ENCODE measurements at places on chromosomes 2 and 18. TPM values are rescaled to one million over a fixed set of nuclear protein-coding genes. Genes with fewer than 3 reads are reported as not detected.

MAB21L4 gene
- not detected for total RNA-seq

CFC1 gene
- not detected for total RNA-seq

MC5R gene
- total RNA-seq = not detected

FOXD4L1 gene
- total RNA-seq = 0.22 TPM

LRRC30 gene
- not detected for total RNA-seq

ABCB11 gene
- total RNA-seq = not detected

HS6ST1 gene
- 7.7 TPM for total RNA-seq

STPG4 gene
- total RNA-seq = 0.34 TPM

CD8A gene
- total RNA-seq = 7.1 TPM

BCL2 gene
- total RNA-seq = 156 TPM

MAPRE3 gene
- 1.6 TPM for total RNA-seq

PLGLB2 gene
- total RNA-seq = 3.7 TPM

MROH2A gene
- total RNA-seq = not detected

KHK gene
- total RNA-seq = 11.1 TPM

BUB1 gene
- total RNA-seq = 85.8 TPM

RIT2 gene
- total RNA-seq = not detected

RFX8 gene
- 1.0 TPM for total RNA-seq

GPR35 gene
- total RNA-seq = 2.4 TPM

ABCG5 gene
- not detected for total RNA-seq

PRSS56 gene
- not detected for total RNA-seq

ZNF385B gene
- total RNA-seq = not detected

ARHGAP25 gene
- 83.1 TPM for total RNA-seq

TMEM247 gene
- not detected for total RNA-seq

NEB gene
- total RNA-seq = 0.65 TPM

CDH2 gene
- total RNA-seq = not detected

AMMECR1L gene
- 14.3 TPM for total RNA-seq

SERPINB10 gene
- total RNA-seq = not detected

RNF125 gene
- total RNA-seq = 34.1 TPM

NGEF gene
- total RNA-seq = 0.18 TPM

L3MBTL4 gene
- 0.07 TPM for total RNA-seq
